ENCODE measurements at places on chromosomes 11 and 22. TPM values are rescaled to one million over a fixed set of nuclear protein-coding genes. Genes with fewer than 3 reads are reported as not detected.

- DNase-seq = no peak
These were observed 661.9 kb downstream of the ETS1 start for GRCh38 chr11:127925475-127925874.

DNA sequence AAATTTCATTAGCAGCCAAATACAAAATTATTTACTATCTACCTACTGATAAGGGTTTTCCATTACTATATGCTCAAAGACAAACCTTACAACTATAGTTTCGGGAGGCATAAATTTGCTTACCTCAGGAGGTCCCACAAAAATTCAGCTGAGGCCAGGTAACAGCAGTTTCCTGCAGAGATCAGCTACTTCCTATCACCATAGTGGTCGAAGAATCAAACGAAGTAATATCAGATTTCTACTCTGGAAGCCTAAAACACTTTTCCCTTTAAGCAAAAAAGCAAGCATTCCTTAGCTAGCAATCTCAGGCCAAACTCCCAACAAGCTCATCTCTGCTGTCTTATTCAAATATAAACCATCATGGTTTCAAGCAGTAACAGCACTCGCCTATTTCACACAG is 3.1 kb downstream of the NAP1L4 start:
- no peak for DNase-seq

DNA sequence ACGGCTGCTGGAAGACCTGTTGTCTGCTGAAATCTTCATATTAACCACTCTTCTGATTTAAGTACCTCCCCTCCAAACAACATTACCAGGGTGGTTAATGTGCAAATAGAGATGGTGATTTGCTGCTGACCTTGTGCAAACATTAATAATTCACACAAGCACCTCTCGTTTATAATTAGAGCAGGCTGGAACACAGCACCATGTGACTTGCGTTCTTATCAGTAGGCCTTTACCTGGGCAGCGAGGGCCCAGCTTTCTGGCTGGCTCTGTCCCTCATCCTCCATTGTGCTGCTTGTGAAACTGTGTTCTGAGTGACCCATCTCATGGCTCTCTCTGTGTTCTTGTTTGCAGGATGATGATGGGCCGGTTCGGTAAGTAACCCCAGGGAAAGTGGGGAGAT is 41.0 kb upstream of the PARVG start:
- DNase-seq = no peak

DNA sequence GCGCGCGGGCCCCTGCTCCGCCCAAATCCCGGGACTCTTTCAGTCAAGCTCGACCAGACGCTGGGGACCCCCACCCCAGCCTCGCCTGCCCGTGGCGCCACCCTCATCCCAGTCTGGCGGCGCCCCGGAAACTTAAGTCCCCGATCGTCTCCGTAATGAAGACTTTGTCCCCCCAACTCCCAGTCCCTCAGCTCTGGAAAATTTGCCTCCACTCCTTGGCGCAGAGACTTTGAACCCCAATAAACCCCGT is 348 bp downstream of the PLCB3 start:
- DNase-seq = no peak

DNA sequence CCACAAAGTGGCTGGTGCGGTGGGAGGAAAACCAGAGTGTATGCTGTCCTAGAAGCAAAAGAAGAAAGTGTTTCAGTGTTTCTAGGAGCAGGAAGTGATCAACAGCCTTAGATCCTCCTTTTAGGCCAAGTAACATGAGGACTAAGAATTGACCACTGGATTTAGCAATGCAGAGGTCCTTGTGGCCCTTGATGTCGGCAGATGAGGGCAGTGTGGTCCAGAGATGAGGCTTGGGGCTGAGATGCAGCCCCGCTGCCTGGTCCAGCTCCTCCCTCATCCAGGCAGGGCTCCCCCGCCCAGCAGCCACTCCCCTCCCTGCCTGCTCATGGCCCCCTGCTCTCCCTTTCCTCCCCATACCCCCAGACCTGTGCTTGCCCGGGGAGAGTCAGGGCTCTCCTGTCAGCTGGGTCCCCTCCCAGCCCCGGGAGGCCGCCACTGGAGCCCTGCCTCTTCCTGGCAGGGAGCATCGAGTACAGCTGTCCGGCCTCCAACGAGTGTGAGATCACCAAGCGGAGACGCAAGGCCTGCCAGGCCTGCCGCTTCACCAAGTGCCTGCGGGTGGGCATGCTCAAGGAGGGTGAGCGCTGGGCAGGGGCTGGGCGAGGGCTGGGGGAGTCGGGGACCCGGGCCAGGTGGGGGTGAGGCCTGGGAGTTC is 3.7 kb downstream of the TRMT112 start:
- no peak for DNase-seq

- DNase-seq = peak; percentile 36
These were observed 959 bp downstream of the JOSD1 start for GRCh38 chr22:38699784-38700183.

DNA sequence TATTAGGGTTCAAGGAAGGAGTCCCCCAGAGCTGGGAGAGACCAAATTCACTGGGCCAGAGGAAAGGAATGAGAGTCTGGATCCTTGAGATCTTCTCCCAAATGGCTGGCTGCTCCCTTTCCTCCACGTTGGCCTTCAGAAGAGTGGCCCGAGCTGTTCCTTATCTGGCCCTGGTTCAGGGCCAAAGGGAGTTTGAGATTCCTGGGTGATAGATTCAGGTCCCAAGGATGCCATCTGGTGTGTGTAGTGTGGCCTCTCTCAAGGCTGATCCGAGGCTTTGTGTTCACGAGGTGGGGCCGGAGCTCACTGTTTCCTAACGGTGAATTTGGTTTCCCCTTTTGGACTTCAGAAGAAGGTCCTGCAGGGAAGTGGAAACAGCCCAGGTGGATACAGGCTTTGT is 17.4 kb upstream of the ABCC8 start:
- no peak for DNase-seq

- DNase-seq = no peak
These were observed 20.5 kb upstream of the RBFOX2 start for GRCh38 chr22:36048911-36049677.

- DNase-seq = no peak
These were observed 12.2 kb downstream of the MRPL21 start for GRCh38 chr11:68891351-68891948.

GRCh38 chr22:48309836-48310235 is 1517.8 kb downstream of the BRD1 start:
- DNase-seq = no peak

GRCh38 chr11:14705067-14705466 is 61.5 kb downstream of the PDE3B start:
- no peak for DNase-seq

DNA sequence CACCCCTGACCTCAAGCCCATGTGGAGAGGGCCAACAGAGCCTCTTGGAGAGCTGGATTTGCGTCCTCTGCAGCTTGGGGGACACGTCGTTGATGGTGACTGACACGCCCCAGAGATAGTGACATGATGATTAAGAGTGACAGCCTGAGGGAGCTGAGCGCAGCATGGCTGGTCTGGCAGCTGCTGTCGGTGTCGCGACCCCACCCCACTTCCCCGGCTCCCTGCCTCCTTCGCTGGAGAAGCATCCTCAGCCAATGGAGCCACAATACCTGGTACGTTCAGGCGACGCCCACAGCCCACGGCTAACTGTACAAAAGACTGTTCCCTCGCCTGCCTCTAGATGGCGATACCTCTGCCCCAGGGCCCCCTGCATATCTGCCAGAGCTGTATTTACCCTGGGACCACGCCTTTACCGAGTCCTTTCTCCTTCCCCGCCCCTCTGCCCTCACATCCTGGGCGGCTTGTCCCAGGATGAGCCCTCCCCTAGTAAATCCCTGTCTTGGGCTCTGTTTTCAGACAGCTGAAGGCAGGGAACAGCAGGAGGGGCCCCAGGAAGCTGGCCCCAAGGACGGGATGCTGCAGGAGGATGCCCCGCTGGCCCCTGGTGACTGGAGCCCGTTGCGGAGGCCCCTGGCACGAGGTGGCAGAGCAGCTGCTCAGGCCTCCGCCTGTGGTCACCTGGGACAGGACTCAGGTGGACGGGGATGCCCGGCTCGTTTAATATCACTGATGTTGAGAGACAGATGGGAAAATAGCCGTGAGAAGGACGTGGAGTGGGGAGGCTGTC is 90.6 kb downstream of the RPS6KA4 start:
- DNase-seq = peak; percentile 21

DNA sequence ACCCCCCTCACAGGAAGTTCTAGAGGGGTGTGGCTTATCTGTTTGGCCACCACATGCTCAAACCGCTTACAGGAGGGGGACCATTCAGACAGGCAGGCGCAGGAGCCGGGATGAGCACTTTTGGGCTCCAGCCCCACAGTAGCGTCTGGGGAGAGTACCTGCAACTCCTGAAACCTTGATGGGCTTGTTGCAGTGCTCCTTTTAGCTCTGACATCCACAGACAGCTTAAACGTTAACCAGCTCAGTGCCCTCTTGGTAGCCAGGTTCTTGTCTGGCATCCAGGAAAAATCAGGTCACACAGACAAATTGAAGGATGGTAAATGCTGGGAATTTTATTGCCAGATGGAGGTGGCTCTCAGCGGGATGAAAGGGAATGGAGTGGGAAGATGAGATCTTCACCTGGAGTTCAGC is 326.3 kb downstream of the ETS1 start:
- no peak for DNase-seq

DNA sequence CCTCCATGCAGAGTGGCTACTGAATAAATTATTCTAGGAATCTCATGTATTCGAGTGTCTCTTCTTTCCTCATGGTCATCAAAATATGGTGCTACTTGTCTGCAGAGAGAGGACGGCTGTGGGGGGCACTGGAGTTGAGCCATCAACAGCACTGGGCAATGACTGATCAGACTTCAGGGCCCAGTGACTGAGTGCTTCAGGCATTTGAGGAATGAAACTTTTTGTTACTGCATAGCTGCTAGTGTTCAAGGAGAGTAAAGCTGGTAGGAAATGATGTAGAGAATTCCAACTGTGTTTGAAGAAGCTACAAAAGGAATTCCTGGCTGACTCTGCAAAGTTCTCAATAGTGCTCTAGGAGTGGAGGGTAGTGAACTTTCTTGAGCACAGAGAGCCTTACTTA is 277.7 kb downstream of the CADM1 start:
- no peak for DNase-seq

GRCh38 chr22:36816636-36817524 is at the start of gene PVALB:
TSS of gene PVALB (minus strand) at chr22:36817035. CDS start at chr22:36817005, 30 bp downstream.
- DNase-seq = no peak

GRCh38 chr11:2885017-2885677 is 428 bp downstream of the CDKN1C start:
- no peak for DNase-seq

GRCh38 chr11:66172146-66172545 is 96.3 kb upstream of the RAB1B start:
- DNase-seq = no peak

DNA sequence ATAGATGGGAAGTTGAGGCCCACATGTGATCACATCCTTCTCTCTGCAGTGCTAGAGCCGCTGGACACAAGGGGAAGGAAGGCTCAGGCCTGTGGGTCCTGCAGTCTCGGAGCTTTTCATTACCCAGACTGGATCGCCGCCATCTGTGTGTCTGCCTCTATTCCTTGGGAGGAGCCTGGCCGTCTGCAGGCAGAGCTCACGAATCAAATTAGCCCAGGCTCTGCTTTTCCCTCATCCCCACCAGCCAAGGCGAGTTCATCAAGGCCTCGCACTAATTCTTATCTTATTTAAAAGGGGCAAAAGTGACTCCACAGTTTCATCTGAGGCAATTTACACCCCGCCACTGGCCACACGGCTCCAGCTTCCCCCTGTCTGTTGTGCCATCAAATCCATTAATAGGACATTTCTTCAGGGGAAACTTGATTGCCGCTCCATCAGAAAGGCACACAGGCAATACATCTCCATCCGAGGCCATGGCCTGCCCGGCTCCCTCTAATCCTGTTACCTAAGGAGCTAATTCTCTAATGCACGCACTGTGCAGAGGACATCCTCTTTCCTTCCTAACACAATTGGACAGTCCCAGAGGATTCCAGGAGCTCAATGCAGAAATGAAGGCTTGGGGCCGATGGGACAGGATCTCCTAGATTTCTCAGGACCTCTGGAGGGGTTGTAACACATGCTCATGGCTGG is 3.3 kb upstream of the HTR3A start:
- no peak for DNase-seq

- no peak for DNase-seq
These were observed 538.1 kb upstream of the API5 start for GRCh38 chr11:42773729-42774128.

- DNase-seq = no peak
These were observed 75.4 kb downstream of the MAML2 start for GRCh38 chr11:96267496-96268032.

DNA sequence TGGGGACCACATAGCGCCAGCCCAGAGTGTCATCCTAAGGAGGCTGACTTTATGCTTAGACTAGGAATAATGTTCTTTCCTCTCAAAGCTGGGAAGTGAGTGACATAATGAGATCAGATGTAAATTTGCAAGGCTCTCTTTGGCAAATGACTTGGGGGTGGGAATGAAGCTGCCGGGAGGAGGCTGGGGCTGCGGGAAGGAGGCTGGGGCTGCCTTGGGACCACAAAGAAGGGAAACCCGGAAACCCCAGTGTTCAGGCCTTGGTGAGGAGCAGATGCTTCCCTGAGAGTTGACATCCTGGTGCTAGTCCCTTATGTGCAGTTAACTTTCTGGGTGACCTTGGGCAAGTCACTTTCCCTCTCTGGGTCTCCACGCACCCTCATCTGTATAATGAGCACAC is 182.0 kb downstream of the CHST1 start:
- no peak for DNase-seq

GRCh38 chr11:134585666-134586610 is 173.9 kb upstream of the B3GAT1 start:
- no peak for DNase-seq

Gene KCNC1
- 0.30 TPM for total RNA-seq

Gene DEUP1
- 0.59 TPM for total RNA-seq

Gene CASP5
- total RNA-seq = 0.39 TPM

Gene PRR5
- 10.1 TPM for total RNA-seq

Gene FREY1
- not detected for total RNA-seq

Gene MMP12
- total RNA-seq = 0.10 TPM

Gene OR52E8
- not detected for total RNA-seq

Gene MYRF
- 0.30 TPM for total RNA-seq

Gene OSBPL5
- 19.6 TPM for total RNA-seq

All from skin of body (tissue), 3 donors.